ENCODE measurements at places on chromosomes 3 and 15. TPM values are rescaled to one million over a fixed set of nuclear protein-coding genes. Genes with fewer than 3 reads are reported as not detected.

The INSYN1 gene
- 6.1 TPM for total RNA-seq

The ATP13A4 gene
- total RNA-seq: not detected

The ADGRG7 gene
- total RNA-seq: not detected

The AADACL2 gene
- not detected for total RNA-seq

The TIGIT gene
- total RNA-seq: not detected

The SLC22A14 gene
- 0.49 TPM for total RNA-seq

The RSL24D1 gene
- total RNA-seq: 76.1 TPM

The BNC1 gene
- 20.3 TPM for total RNA-seq

The LTF gene
- total RNA-seq: not detected

The IMPG2 gene
- 0.73 TPM for total RNA-seq

The EOMES gene
- not detected for total RNA-seq

The DOCK3 gene
- 0.16 TPM for total RNA-seq

The ZNF619 gene
- 8.9 TPM for total RNA-seq

The SERINC4 gene
- 0.12 TPM for total RNA-seq

The CCDC9B gene
- total RNA-seq: 35.0 TPM

The EPHA3 gene
- 0.65 TPM for total RNA-seq

All from hair follicle dermal papilla cell (primary cell).